Left cardiac atrium (tissue), 4 donors: ENCODE measurements at places on chromosomes 4 and X. TPM values are rescaled to one million over a fixed set of nuclear protein-coding genes. Genes with fewer than 3 reads are reported as not detected.

VMA21 gene
- 25.4 TPM for total RNA-seq

MAP3K15 gene
- total RNA-seq = 0.15 TPM

BMX gene
- 16.8 TPM for total RNA-seq

TNMD gene
- total RNA-seq = 0.77 TPM
